ENCODE measurements at places on chromosomes 5 and 9.

- no peak for DNase-seq
Measured at GRCh38 chr9:100351508-100351907, 1.2 kb downstream of the TEX10 start.

GRCh38 chr9:109031241-109031640 lies 17.9 kb upstream of the CTNNAL1 start:
- no peak for DNase-seq

GRCh38 chr5:172881691-172882370 lies 47.8 kb downstream of the ERGIC1 start:
- no peak for DNase-seq

- DNase-seq, result no peak
Measured at GRCh38 chr9:122821278-122821943, 7.0 kb downstream of the PDCL start.

- DNase-seq, result no peak
Measured at GRCh38 chr9:128232528-128233428, 29.6 kb downstream of the DNM1 start.

DNA sequence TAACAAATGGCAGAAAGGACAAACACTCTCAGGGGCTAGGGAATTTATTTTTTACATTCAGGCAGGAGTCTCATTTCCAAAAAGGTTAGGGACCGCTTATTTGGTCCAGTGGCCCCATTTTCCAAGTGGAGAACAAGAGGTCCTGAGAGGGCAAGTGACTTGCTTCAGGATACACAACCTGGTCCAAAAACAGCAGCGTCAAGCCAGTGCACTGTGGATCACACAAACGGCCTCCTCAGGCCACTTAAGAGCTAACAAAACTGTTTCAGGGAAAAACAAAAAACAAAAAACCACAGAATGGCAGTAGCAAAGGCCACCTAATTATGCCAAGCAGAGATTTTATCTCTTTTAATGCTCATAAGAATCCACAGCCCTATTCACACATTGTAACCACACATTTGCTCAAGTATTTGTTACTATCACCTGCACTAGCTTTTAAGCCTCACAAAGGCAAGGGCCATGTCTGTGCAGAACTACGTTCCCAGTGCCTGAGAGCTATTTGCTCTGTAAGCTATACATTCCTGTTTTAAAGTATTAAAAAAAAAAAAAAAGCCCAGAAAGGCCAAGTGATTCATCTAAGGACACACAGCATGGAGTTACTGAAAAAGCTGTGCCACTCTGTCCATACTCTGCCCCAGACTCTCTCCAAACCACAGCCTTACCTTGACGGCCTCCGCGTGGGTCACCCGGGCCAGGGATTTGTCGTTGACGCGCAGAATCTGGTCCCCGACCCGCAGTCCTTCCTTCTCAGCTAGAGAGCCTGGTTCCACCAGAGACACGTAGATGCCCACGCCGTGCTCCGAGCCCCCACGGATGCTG lies 1.5 kb downstream of the WHRN start:
- DNase-seq, result no peak

- DNase-seq, result no peak
Measured at GRCh38 chr9:124133727-124134126, 122.2 kb downstream of the LHX2 start.

- DNase-seq, result no peak
Measured at GRCh38 chr9:94514722-94515121, 40.2 kb upstream of the PCAT7 start.

- DNase-seq, result no peak
Measured at GRCh38 chr5:133391354-133392136, 220.8 kb downstream of the FSTL4 start.

DNA sequence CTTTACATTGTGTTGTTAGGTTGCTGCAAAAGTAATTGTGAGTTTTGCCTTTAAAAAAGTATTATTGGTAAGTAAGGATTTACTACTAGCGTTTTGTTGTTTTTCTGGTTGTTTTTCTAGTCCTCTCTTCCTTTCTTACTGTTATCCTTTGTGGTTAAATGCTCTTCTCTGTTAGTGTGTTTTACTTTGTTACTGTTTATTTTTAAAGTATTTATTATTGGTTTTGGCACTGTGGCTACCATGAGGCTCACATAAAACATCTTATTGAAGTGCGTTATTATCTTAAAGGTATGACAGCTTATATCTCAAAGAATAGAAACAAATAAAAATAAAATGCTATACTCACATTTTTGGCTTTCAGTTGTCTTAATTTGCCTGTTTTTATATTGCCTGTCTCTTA lies 17.6 kb downstream of the DMXL1 start:
- DNase-seq, result no peak

- DNase-seq, result no peak
Measured at GRCh38 chr9:127887792-127888191, 10.3 kb upstream of the AK1 start.

GRCh38 chr5:139710319-139711066 lies 62.3 kb downstream of the CXXC5 start:
- no peak for DNase-seq

DNA sequence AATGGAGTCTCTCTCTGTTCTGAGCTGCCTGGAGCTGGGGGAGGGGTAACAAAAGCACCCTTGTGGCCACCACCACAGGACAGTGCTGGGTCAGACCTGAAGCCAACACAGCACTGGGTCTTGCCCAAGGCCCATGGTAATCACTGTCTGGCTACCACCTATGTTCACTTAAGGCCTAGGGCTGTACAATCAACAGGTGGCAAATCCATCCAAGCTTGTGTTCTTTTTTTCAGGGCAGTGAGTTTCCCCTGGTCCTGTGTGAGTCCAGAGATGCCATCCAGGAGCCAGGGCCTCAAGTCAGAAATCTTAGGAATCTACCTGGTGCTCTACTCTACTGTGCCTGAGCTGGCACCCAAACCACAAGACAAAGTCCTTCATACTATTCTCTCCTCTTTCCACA lies 20.1 kb upstream of the OTP start:
- no peak for DNase-seq

GRCh38 chr5:18740301-18740700 lies 1106.0 kb downstream of the TAF11L14 start:
- no peak for DNase-seq

GRCh38 chr9:112844771-112845542 lies 45.7 kb downstream of the SLC46A2 start:
- DNase-seq, result peak; percentile 38

- DNase-seq, result no peak
Measured at GRCh38 chr9:87725356-87725899, 491 bp upstream of the CTSL start.

GRCh38 chr5:88679638-88680037 lies 203.3 kb downstream of the MEF2C start:
- no peak for DNase-seq

DNA sequence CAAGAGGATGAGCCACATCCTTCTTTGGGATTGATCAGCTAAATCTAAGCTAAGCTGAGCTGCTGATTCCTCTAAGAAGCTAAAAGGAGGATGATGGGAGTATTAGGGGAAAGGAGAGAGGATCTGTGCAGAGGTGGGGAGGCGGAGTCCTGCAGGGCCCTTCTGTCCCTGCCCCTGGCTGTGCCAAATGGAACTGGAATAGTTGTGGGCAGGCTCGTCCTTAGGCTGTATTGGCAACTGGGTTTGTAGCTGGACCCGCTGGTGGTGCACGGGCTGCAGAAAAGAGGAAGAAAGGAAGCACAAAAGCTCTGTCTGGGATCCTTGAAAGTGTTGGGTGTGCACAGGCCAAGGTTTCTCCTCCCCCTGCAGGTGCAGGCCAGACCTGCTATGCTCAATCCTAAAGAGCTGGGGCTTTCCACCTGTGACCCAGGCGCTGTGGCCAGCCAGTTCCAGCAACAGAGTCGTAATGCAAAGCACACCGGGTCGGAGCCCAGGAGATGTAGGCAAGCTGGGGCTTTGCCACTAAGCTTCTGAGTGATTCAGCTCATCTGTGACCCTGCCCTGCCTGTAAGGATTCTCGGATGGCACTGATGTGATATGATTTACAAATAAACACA lies 9.8 kb downstream of the CLTB start:
- no peak for DNase-seq

DNA sequence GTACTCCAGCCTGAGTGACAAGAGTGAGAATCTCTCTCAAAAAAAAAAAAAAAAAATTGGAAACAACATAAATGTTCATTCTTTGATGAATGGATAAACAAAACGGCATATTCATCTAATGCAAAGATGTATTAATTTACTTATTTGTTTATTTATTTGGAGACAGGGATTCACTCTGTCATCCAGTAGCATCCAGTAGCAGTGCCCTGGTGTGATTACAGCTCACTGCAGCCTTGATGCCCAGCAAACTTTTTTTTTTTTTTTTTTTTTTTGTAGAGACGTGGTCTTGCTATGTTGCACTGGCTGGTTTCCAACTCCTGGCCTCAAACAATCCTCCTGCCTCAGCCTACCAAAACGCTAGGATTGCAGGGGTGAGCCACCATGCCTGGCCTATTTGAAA lies 24.4 kb downstream of the OR2V2 start:
- DNase-seq, result no peak

DNA sequence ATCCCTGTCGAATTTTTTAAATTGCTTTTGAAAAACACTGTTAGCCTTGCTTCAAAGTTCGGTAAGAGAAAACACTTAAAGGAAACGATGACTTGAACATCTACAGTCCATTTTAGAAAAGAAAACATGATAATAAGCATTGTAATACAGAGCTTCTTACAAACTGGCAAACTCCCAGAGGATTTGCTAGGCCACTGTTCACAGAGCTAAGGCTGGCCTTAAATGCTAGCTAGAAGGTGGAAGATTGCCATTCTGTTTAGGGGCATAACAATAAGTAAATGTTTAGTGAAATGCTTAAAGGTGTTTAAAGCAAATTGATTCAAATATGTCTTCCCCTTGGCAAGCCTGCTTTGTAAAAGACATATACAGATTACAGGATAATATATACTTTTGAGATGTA lies 169.6 kb downstream of the TLE4 start:
- no peak for DNase-seq

DNA sequence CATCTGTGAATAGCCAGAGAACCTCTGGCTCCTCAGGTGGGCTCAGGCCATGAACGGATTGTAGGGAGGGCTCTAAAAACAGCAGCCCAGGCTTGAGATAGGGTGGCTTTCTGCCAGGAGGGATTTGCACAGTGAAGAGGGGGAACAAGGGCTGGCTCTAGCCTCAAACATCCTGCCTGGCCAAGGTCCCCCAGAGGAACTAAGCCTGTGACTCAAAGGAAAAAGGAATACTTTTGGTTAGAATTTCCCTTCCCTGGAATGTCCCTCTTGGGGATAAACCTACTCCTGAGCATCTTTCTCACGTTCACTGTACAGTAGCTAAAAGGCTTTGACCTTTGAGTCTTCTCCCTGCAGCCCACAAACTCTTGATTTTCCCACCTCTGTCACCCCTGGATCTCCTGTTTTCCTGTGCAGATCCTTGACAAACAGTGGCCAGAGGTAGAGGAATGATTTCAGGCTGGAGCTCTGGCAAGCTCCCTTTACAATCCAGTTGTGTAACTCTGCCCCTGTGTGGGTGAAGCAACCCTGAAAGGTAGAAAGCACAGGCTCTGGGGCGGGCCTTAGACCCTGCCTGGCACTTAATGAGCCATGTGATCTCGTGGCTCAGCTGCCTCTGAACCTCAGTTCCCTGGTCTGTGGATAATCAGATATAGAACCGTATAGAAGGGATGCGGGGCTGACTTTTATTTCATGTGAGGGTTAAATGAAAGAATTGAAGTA lies 17.4 kb downstream of the SEC61B start:
- no peak for DNase-seq

- no peak for DNase-seq
Measured at GRCh38 chr9:82890865-82891264, 172.1 kb downstream of the RASEF start.

GRCh38 chr9:98570055-98570454 lies 138.7 kb downstream of the GABBR2 start:
- no peak for DNase-seq

DNA sequence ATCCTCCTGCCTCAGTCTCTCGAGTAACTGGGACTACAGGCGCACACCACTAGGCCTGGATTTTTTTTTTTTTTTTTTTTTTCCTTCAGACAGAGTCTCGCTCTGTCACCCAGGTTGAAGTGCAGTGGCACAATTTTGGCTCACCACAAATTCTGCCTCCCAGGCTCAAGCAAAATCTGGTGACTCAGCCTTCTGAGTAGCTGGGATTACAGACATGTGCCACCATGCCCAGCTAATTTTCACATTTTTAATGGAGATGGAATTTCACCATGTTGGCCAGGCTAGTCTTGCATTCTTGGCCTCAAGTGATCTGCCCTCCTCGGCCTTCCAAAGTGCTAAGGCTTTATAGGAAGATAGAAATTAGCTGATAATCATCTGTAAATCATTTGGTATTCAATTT lies 43.9 kb downstream of the NSA2 start:
- DNase-seq, result no peak

DNA sequence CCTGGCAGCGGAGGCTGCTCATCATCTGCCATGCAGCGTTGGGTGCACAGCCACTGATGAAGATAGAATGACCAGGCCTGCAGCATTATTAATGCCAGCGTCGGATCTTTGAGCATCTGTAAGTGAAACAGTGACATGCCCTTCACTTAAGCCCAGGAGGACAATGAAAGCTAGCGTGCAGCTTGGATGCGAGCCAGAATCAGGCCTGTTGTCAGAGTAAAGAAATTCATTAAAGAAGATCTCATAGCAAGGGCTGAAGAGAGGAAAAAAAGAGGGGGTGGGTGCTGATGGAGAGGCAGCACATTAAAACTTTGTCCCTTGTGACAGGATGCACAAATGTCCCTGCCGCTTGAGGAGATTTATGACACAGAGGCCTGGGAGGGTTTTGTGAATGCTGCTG lies 186.1 kb upstream of the MAST4 start:
- no peak for DNase-seq

- no peak for DNase-seq
Measured at GRCh38 chr9:7907551-7908337, 108.2 kb upstream of the DMAC1 start.

- no peak for DNase-seq
Measured at GRCh38 chr9:97940233-97940632, 2.3 kb upstream of the HEMGN start.

- no peak for DNase-seq
Measured at GRCh38 chr9:137383081-137383783, 39.7 kb downstream of the EXD3 start.

GRCh38 chr5:94577466-94578245 lies 40.7 kb downstream of the KIAA0825 start:
- DNase-seq, result no peak

DNA sequence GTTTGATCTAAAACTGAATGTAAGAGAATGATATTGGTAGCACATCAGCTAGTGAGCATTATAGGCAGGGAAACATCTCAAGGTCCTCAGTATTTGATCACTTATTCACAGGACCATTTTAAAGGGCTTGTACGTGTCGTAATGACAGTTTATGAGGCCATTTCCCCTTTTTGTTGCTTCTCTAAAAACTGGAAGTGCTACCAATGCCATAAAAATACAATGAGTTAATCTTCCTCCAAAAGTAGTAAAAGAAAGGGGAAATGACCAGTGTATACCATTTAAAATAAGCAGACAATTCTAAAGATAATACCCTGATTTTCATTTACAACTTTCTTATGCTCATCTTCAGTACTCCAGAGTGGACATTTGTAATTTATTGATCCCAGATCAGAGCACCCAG lies 285.8 kb upstream of the PCSK5 start:
- DNase-seq, result no peak

- DNase-seq, result no peak
Measured at GRCh38 chr5:88669371-88670050, 213.5 kb downstream of the MEF2C start.

GRCh38 chr9:130159915-130160670 lies 12.1 kb upstream of the NCS1 start:
- no peak for DNase-seq

Data from activated CD4-positive, CD25-positive, alpha-beta regulatory T cell (primary cell).